Stimulated activated CD4-positive, alpha-beta T cell treated with anti-CD3 and anti-CD28 coated beads, TNF-alpha, amount 100 ng/mL, for 4 hours (primary cell): ENCODE measurements at places on chromosomes 12 and 14.

DNA sequence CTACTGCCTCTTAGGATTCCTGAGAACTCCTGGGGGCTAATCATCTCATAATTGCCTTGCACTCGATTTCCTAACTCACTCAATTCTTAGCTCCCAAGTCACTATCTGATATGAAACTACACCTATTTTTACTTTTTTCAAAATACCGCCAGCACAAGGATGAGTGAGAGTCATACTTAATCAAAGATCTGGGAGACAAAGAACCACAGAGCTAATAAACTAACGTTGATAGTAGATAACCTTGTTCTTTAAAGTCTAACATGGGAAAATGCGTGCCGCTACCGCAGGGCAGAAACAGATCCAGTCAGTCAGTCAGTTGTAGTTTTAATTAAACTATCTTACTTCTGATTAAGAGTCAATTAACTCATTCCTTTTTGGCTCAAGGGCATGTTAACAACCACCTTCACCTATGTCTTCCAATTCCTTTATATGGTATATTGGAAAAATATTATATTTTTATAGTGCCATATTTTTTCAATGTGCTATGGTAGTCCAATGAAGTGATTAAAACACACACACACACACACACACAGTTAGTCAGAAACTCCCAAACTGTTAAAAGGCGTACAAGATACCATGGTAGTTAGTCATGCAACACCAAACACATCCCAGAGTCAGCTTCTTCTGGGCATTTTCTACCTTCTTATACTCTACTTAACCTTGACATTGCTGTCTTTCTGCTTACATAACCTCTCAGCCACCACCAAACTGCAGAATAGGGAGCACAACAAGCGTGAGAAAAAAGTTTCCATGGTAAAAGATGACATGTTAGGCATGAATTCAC lies 114.0 kb downstream of the KLHL28 start:
- DNase-seq: no peak

DNA sequence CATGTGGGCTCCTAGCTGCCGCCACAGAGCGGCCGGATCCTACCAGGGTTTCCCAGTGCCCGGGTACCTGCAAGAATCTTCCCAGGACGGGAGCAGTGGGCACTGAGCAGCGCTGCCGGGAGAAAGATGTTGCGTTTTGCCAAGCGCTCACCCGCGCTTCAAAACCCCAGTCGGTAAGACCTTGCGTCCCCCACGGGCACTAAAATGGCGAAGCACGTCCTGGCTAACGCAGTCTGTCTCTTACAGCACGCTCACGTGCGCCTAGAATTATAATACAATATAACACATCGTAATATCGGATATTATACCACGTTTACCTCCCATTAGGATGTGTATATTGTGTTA lies 35.1 kb upstream of the TBX5 start:
- no peak for DNase-seq

GRCh38 chr12:105504286-105504685 lies 173.8 kb downstream of the C12orf75 start:
- DNase-seq: no peak

DNA sequence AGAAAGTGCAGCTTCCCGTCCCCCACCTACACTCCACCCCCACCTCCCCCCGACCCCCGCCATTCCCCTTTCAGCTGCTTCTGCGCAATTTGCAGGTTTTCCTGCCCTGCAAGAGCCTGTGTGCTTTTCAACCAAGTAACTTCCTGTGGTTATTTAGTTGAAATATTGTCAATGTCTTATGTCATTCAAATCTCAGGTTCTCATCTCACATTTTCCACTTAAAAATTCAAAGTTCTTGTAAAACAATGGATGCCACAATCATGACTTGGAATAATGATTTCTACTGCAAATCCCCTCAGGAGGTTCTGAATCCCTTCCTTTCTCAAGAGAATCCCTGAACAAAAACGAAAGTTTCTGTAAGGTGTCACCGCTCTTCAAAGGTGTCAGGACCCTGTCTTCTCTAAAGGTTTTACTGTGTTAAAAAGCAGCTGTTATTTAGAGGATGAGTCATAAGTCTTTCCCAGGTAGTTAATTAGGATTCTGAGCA lies 31.6 kb downstream of the WBP11 start:
- DNase-seq: peak; percentile 24

GRCh38 chr12:51827925-51828818 lies 20.3 kb downstream of the FIGNL2 start:
- peak; percentile 37 for DNase-seq

GRCh38 chr12:69947897-69948296 lies 122.9 kb downstream of the MYRFL start:
- no peak for DNase-seq

DNA sequence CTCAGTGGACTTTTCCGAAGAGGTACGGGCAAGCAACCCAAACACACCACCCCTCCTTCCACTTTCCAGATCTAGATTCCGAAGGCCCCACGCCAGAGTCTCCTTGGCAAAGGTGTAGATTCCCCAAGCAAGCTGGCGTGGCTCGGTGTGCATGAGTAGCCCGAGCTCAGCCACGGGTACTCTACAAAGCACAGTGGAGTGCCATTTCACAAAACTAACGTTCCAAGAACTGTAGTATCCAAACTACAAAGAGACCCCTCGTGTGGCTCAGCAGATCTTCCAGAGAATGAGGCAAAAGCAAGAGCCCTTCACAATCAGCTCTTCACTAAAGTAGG lies 72.1 kb downstream of the FOXN3 start:
- DNase-seq: no peak

GRCh38 chr14:65789363-65789762 lies 376.8 kb downstream of the FUT8 start:
- DNase-seq: no peak

GRCh38 chr12:21252070-21252469 lies 82.6 kb downstream of the SLCO1A2 start:
- no peak for DNase-seq

DNA sequence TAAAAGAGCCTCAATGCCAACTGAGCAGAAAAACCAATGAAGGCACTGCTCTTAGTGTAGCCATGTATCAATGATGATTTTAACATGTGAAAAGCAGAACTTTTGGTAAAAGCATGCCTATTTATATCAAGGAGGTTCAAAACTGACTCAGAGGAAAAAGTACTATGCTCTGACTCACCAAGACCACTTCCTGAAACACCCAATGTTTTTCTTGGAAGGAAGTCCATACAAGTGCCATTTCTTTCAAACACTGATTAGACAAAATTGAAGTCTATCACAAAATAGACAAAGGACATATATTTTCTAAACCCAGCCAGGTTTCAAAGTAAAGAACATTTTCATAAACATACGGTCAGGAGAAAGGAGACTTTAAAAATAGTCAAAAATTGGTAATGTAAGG lies 88.6 kb downstream of the EPS8 start:
- no peak for DNase-seq

- DNase-seq: no peak
These were observed 85.1 kb upstream of the ARHGAP5 start for GRCh38 chr14:31992011-31992447.

- no peak for DNase-seq
These were observed 177.8 kb downstream of the RPS29 start for GRCh38 chr14:49408187-49408933.

- no peak for DNase-seq
These were observed 106.6 kb downstream of the APAF1 start for GRCh38 chr12:98751580-98752115.

DNA sequence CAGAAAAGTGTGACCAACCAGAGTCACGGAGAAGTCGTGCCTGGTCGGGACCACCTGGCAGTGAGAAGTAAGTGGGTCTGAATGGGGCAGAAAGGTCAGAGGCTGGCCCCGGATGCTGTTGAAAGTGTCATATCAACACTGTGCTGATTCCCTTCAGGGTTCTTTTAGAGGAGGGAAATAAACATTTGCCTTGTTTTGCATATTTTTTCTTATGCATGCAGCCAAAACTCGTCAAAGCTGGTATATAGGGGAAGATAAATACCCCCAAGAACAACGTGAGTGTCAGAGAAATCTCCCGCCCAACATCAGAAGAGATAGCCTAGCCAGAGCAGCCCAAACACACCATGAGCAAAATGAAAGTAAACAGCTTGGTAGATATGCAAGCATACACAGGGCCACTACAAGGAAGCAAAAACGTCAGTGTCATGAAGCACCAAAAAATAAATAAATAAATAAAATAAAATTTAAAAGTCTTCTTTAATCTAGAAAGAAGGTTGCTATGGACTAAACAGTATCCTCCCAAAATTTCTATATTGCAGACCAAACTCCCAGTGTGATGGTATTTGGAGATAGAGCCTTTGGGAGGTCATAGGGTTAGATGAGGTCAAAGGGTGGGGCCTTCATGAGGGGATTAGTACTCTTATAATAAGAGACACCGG lies 22.1 kb downstream of the EIF5 start:
- DNase-seq: no peak
